Activated CD4-positive, alpha-beta T cell treated with anti-CD3 and anti-CD28 coated beads for 48 hours (primary cell): ENCODE measurements at places on chromosomes 6 and 20.

DNA sequence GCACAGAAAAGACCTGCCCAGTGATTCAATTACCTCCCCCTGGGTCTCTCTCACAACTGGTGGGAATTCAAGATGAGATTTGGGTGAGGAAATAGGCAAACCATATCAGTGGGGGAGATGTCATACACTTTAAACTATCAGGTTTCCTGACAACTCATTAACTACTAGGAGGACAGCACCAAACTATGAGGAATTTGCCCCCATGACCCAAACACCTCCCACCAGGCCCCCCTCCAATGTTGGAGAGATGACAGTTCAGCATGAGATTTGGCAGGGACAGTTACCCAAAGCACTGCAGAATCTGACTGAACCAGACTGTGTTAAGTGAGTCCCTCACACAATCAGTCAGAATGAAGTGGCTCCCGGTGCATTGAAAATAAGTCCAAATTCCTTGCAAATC lies 148.0 kb downstream of the TTLL2 start:
- DNase-seq = no peak

DNA sequence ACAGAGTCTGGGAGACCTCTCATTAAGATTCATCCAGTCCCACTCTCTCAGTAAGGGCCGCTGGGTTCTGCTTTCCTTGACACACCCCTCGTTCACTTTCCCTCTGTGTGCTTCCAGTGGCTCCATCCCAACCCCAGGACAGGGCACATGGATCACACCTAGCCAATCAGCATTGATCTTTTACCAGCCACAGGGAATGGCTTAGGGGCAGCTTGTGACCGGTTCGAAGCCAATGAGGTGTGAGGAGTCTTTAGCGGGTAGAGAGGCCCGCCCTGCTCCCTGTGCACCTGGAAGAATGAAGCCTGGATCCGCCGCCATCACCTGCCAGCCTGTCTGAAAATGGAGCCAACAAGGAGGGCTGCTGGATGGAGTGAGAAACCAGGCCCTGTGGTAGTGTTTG lies 35.2 kb upstream of the OVOL2 start:
- no peak for DNase-seq

DNA sequence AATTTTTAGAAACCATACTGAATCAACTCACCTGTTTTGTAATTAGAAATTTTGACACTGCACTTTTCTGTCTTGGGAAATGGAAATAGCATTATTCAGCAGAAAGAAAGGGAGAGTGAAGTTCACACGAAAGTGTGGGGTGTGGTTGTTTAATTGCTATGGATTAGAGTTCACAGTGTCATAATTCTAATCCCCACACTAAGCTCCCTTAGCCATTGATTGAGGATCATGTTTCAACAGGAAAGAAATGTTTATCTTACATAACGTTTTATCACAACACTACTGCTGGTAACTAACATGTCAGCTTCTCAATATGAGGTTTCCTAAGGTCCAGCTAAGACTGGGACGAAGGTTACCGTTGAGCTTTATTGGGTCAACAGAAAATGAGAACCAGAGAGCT lies 31.4 kb upstream of the GSTA5 start:
- no peak for DNase-seq

DNA sequence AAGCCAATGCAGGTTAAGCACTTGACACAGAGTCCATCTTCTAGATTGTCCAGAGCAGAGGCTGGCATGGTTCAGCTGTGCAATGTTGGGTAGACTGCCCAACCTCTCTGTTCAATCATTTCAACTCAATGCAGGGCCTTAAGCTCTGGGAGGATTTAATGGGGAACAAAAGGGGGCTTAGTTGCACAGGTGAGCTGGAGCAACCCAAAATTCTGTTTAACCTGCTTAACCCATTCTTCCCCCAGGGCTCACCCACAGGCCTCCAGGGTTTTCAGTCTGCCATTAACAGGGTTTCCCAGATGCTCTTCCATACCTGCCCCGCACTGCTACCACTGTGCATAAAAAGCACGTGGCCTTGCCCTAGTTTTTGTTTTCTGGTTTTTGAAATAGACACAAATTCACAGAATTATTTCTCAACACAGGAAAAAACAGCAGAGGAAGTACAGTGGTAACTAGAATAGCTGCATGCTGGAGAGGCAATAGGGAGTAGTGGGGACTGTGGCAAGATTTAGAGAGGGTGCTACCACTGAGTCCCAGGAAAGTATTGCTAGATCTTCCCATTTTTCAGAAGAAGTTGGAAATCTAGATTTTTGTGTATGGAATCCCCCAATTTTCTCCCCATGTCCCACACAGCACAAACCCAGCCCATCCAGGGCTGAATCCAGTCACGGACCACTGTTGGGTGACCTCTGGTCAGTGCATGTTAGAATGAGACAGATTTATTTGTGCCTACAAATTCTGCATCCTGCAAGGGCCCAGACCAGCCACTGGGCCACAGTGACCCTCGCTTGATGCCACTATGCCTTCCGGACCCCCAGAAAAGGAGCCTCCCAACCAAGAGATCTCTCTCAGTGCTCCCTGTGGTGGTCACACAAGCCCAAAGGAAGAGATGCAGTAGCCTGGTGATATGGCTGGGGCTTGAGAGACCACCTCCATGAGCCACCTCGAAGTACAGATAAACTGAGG lies 4.6 kb downstream of the PTGIS start:
- DNase-seq = no peak

DNA sequence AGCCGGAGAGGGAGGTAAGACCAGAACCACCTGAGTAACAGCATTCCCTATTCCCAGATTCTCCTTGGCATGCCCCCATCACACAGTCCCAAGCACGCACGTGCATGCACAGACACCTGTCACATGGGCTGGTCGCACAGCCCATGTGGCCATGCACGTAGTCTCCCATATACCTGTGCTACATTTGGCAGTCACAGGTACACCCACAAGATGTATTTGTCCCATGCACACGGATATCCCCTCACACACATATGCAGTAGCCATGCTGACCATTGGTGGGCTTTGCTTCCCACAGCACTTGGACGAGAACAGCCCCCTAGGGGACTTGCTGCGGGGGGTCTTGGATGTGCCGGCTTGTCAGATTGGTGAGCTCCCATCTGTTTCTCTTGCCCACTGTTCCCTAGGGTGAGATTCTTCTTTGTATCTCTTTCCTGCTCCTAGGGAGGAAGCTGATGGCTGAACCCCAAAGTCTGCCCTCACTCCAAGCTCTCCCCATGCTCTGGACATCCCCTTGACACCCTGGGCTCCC lies 31.9 kb downstream of the PLCG1 start:
- DNase-seq = no peak

DNA sequence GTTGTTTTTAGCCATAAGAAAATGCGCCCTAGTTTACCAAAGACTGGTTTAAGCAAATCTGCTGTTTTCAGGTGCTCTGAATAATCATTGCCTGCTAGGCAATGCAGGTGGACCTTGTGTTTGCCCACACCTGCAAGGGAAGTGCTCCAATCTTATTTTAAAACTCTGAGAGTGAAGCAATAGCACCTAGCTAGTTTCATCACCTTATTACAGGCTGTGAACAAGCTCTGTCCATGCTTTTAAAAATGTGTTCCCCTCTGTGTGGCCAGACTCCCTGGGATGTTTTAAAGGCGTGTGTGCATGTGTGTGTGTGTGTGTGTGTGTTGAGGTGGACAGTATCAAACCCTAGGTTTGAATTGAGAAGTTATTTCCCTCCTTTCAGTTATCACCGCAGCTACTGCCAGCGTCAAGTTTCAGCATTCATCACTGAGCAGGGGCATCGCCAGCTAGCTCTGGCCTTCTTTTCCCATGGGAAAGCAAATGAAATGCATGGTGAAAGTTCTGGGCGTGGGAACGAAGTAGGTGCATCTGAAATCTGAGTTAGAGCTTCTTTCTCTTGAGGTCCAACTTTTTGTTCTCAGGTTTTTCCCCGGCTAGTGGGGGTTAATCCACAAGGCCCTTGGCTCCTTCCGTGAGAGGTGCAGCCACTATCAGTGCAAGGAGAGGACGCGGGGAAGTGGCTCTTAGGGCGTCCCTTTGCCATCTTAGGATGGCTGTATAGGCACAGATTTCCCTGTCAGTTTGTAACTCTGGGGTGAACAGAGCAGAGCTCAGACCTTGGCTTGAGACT lies 30.8 kb downstream of the DUSP22 start:
- DNase-seq = no peak

DNA sequence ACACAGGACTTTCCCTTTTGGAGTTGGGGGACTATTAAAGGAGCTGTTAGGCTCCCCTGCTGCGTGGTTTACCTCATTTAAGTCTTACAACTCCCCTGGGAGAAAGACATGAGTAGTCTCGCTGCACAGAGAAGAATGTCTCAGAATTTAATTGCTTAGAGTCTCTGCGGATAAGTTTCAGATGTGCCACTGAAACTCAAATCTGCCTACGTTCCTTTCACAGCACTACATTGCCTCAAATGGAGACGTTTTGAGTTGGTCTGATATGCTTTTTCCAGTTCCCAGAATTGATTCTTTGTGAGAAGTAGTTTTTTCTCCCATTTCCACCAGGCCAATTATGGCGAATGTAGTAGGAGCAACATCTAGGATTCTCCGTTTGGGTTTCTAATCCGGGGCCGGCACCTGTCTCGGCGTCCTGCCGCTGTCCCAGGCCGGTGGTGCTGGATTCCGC lies 532 bp upstream of the SLC35F1 start:
- DNase-seq = no peak

GRCh38 chr6:140101818-140102217 lies 727.4 kb upstream of the CITED2 start:
- no peak for DNase-seq

DNA sequence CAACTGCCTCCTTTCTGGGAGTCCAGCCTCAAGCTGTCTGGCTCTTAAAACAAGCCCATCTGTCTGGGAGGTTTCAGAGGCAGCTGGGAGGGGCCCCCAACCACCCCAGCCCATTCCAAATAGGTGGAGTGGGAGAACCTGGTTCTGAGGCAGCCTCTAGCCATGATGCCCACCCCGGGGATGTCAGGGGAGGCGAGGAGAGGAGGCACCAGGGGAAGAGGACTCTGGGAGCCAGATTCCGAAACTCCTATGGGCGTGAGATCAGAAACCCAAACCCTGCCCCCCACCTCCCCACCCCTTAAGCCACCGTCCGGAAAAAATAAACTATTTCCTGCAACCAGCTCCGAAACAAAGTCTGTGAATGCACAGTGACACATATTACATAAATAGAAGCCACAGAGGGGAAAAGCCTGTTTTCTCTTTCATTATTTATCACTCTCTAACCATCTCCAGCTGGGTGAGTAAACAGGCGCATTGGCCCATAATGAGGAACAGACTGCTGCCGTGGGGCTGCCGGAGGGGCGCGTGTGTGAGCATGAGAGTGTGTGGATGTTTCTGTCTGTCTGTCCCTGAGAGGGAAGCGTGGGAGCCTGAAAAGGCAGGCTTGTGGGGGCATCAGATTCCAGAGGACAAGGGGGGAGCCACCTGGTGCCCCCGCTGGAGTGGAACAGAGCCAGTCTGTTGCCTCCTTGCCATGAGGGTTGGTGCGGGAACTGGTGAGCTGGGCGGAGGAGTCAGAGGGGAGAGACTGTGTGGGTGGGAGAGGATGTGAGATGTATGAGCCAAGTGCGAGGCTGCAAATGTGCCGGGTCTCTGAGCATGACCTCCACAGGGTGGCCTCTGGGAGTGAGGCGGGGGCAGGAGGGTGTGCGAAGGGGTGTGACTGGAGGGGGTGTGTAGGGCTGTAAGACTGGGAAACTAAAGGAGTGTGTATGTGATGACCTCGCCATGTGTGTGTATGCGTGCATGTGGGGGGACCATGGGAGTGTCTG lies 14.3 kb upstream of the FOXP4 start:
- DNase-seq = peak; percentile 80

DNA sequence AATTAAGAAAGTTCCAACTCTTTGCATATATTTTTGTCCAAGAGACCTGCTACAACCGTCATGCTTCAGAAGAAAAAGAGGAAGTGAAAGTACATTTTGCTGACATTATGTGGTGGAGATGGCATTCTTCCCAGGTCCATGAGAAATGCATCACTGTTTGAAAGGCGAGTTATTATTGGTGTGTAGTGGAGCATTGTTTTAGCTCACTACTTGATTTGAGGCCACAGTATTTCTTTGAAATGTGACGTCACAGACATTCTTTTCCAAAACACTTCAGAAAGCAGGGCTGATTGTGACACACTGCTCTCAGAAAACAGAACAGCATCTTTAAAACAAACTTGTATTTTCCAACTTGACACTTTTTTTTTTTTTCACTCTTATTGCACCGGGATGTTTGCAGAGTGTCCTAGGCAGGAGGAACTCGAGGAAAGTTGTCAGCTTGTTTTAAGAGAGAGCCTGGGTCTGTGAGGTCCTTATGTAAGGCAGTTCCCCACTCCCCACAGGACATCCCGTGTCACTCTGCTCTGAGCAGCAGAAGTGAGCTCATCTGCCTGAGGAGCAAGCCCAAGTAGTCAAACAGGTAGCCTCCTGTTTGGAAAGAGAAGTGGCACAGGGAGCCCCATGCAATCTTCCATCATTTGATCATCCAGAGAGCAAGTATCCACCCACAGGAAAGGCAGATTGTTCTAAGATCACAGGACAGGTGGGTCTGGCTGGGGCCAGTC lies 1.1 kb downstream of the SPTLC3 start:
- peak; percentile 10 for DNase-seq

- DNase-seq = peak; percentile 73
Observed at GRCh38 chr6:1917626-1918371, 308.1 kb downstream of the FOXC1 start.

DNA sequence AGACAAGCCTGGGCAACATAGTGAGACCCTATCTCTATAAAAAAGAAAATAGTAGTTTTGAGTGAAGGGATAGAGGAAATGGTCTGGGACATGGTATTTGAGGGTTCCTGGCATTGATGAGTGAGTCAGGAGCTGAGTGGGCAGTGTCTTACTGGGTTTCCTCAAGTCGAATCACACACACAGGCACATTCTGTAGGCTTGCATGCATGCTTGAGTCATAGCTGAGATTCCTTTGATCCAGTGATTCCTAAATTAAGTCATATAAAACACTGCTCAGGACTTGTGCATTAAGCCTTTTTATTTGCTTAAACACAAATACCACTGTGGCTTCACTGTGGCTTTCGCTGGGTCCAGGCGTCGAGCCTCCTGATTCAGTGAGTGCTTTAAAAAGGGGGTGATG lies 71.8 kb upstream of the TMEM181 start:
- DNase-seq = peak; percentile 33

GRCh38 chr20:46720776-46721425 lies 11.5 kb downstream of the SLC2A10 start:
- DNase-seq = peak; percentile 18

DNA sequence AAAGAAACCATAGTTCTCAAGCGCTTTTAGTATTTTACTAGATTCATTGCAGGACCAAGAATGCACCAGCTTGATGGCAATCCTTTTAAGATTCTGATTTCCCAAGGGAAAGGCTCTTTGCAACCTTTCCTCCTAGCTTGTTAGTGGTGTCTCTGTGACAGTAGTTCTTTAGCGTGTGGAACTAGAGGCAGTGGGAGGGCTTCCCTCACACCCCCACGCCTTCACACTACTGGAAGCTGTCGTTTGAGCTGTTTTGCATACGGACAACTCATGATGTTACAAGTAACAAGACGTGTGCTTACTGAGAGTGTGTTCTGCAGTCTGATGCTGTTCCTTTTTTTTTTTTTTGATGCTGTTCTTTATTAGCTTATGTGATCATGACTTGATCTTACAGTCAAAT lies 34.1 kb downstream of the EYA4 start:
- no peak for DNase-seq

GRCh38 chr6:43803055-43803782 lies 33.2 kb downstream of the VEGFA start:
- DNase-seq = no peak

- DNase-seq = peak; percentile 5
Observed at GRCh38 chr20:61608275-61609085, 356.4 kb downstream of the CDH4 start.
